Smooth muscle cell of the umbilical artery (primary cell): ENCODE measurements at places on chromosomes 6 and 20. TPM values are rescaled to one million over a fixed set of nuclear protein-coding genes. Genes with fewer than 3 reads are reported as not detected.

Gene WFDC5
- total RNA-seq = not detected in 2 replicates

Gene SOBP
- 4.2 and 4.8 TPM in 2 replicates for total RNA-seq

Gene CPXM1
- 1.1 and 3.9 TPM in 2 replicates for total RNA-seq

Gene FYN
- total RNA-seq = 40.1 and 72.9 TPM in 2 replicates

Gene NOX3
- total RNA-seq = not detected in 2 replicates

Gene TMEM242
- total RNA-seq = 6.2 and 7.9 TPM in 2 replicates
